Foreskin fibroblast (primary cell): ENCODE measurements at places on chromosomes 7 and 10.

- DNase-seq = peak; percentile 91
These were observed 46.6 kb upstream of the COL1A2 start for GRCh38 chr7:94348142-94348541.

GRCh38 chr7:38502289-38502688, 128.9 kb downstream of the AMPH start:
- DNase-seq = no peak

- DNase-seq = no peak
These were observed 40.7 kb upstream of the LEP start for GRCh38 chr7:128200376-128200775.

DNA sequence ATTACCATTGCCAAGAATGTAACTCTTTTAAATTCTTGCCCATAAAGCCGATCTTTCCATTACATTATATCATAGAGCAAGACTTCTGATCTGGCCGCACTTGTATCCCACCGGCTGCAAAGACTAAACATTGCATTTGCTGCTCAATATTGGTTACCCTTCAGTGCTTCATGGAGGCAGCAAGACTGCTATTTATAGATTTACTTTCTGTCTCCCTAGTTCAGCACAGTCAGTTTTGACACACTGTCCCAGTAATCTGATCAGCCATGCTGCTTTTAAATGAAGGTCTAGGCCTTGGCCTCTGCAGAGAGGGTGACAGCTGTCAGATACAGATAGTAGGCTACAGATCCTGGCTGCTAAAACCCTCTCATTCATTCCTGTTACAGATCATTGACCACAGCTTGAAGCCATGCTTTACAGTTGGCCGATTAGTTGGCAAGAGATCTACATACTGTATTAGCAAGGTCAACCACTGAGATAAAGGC, 562.6 kb upstream of the GALNT17 start:
- no peak for DNase-seq

GRCh38 chr10:69845574-69846292, 44.0 kb downstream of the COL13A1 start:
- peak; percentile 74 for DNase-seq
